ENCODE measurements at places on chromosomes 7 and 10. TPM values are rescaled to one million over a fixed set of nuclear protein-coding genes. Genes with fewer than 3 reads are reported as not detected.

Gene CH25H
- total RNA-seq = not detected

Gene CRHR2
- not detected for total RNA-seq

Gene CNOT4
- total RNA-seq = 7.2 TPM

Gene CFAP70
- total RNA-seq = 1.0 TPM

Gene OPN4
- not detected for total RNA-seq

Gene ZNF22
- 11.8 TPM for total RNA-seq

Gene TCF7L2
- 8.9 TPM for total RNA-seq
